ENCODE measurements at places on chromosomes 5 and 9.

DNA sequence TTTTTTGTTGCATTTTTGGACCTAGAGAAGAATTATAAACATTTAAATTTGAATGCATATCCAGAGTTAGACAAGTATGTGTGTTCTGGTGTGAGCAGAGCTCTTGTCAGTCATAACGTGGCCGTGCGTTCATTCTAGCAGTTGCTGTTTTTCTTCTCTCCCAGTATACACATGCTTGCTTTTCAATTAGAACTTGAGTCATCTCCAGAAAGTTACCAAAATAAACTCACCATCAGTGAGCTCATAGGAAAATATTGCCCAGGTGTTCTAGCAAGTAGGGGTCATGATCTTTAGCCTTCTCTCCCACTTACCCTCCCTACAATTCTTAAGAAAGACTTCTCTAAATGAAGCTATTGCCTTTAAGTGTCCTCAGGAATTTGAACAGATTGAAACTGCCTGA, 247.5 kb upstream of the TUT7 start:
- DNase-seq: no peak

GRCh38 chr5:39427633-39428032, 2.9 kb upstream of the DAB2 start:
- DNase-seq: no peak

- no peak for DNase-seq
Measured at GRCh38 chr5:58405175-58405574, 54.7 kb downstream of the PLK2 start.

DNA sequence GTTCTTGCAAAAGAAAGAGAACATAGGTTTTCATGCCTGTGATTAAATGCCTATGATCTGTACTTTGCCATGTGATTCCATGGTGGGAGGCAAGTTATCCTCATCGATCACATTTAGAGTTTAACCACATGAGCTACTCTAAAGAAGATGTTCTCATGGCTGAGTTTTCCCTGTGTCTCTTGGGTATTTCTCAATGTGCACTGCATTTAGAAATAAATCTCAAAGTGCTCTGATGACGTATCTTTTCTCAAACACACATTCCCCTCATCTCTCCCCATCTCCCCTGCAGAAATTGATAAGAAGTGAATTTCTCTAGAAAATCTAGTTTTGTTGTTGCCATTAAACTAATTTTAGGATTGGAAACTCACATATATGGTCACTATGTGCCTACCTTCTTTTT, 282.2 kb downstream of the SEMA5A start:
- no peak for DNase-seq

GRCh38 chr5:10539687-10539998, 24.2 kb upstream of the ANKRD33B start:
- DNase-seq: no peak

DNA sequence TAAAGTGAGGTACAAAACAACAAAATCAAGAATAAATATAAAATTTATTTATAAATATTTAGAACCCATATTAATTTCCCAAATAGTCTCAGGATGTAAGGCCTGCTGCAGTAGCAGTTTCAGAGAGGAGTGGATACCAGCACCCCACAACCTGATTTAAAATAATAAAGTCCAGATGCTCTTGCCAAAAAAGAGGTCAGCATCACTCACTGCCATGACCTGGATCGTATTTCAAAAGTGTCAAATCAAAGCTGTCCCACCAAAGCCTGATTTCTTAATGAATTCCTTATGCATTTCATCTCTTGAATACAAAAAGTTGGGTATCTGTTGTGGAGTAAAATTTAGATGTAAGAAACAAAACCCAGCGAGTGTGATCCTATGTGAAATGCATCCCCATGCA, 58.0 kb upstream of the ROR2 start:
- DNase-seq: no peak

GRCh38 chr9:88300556-88300955, 87.7 kb upstream of the SPIN1 start:
- no peak for DNase-seq

DNA sequence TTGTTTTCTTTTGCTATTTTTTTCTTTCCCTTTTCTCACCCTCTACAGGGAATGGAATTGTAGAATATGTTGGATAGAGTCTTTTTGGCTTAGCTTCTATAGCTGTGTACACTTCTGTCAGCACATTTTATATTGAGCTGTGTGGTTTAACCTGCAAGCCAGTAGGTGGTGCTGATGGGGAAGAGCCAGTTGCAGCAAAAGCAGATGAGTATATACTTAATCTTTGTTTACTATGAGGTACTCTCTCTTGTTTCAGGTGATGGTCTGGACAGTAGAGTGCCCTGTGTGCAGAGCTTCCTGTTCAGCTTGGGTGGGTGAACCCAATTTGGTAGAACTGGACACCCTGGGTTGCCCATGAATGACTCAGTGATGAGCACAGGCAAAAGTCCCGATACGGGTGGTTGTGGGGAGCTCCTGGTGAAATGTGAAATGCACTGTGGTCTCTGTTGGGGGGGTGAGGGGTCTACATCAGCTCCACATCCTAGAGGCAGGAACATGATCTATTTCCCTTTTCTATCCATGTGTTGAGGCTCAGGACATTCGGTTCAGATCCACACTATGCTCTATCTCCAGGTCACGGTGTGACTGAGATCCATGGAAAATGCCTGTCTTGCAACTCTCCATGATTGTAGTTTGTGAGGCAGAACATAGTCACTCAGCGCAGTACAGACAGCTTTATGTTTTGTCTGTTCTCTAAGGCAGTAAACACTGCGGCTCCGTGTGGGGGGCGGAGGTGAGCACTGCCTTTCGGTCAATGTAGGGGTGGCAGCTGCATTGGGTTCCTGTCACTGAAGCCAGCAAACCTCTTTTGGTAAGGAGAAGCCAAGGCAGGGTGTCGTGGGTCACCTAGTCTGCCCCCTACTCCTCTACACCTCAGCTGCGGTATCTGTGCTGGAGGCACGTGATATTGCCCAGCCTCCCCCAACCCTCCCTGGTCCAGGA, 353.2 kb downstream of the PRR16 start:
- no peak for DNase-seq

- no peak for DNase-seq
Measured at GRCh38 chr5:126846744-126847455, 70.0 kb downstream of the LMNB1 start.

- DNase-seq: no peak
Measured at GRCh38 chr9:86924206-86924605, 23.1 kb downstream of the GAS1 start.

GRCh38 chr9:696332-697323, 144.9 kb upstream of the DMRT1 start:
- no peak for DNase-seq

DNA sequence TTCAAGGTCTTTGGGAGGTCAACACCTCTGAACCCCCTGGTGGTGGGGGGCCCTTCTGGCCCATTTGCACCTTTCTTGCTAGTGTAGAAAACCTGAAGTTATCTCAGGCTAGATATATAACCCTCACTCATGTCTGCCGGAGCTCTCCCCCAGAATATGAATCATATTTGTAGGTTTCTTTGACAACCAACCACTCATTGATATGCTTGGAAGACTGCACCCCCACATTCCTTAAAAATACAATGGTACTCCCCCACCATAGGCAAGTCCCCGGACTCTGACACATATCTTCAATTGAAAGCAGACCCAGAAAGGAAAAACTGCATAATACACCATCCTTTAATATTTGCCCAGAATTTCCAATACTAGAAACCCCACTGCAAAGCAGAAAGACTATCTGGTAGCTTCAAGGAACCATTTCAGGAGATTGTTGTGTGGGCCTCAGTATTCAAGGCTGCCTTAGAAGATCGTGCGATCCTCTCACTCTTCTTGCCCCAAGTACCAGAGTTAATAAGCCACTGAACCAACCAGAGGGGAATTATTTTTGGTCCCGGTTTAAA, 978 bp upstream of the UBE2B start:
- DNase-seq: no peak

GRCh38 chr5:148416416-148416815, 32.7 kb downstream of the FBXO38 start:
- DNase-seq: no peak

DNA sequence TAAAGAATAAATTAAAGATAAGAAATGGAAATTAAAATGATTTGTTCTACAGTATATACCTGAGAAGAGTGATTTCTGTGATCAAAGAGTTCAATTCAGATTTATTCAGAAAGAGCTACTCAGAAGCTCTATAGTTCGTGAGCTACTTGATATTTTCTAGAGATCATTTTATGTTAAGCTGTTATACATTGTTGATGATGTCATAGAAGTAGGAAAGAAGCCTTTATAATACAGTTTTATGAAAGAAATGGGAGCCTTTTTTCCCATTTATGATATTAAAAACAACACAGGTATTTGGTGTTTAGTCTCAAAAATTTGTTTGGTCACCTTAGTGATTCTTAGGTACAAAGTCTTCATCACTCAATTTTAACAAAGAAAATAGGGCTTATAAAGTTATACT, 20.8 kb downstream of the RNF14 start:
- DNase-seq: no peak

DNA sequence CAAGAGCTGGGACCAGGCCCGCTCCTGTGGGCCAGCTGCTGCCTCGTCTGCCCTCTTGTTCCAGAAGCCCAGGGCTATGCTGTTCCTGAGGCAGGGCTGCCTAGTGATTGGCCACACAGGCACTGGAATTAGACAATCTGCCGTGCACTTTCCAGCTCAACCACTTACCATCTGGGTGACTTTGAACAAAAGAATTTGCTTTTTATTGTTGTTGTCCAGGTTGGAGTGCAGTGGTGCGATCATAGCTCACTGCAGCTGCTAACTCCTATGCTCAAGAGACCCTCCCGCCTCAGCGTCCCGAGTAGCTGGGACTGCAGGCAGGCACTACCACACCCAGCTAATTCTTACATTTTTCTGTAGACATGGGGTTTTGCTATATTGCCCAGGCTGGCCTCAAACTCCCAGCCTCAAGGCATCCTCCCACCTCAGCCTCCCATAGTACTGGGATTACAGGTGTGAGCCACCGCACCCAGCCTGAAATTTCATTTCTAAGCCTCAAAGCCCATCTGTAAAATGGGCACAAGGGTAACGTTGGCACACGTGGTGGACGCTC, 1.2 kb upstream of the NEK6 start:
- DNase-seq: no peak

DNA sequence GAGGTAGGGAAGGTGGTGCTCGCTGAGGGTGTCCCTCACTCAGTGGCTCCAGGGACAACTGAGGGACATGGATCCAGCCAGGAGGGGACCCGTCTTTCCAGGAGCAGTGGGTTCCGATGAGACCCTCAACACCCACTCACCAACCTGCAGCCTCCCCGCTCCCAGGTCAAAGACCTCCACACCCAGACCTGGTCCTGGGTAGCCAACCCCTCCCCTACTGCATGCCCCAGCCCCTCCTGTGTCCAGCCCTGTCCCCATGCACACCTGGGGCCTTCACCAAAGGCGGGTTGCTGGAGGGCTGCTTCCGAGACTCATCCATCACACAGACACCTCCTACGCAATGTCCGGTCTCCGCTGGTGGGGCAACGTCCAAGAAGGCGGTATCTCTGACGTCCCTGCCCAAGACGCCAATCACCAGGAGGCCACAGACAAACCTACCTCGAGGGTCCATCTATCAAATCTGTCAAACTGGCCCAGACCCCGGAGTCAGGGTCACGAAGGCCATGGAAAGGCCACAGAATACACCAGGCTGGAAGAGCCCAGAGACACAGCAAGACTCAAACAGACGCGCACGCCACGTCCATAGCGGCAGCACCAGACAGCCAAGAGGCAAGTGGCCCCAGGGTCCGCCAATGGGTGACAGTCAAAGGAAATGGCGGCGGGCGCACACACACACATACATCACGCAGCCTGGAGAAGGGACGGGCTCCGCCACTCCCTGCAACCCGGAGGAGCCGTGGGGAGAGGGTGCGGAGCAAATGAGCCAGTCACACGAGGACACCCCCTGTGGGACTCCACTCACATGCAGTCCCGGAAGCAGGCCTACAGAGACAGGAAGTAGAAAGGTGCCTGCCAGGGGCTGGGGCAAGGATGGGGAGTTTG, 10.8 kb downstream of the NACC2 start:
- DNase-seq: no peak

DNA sequence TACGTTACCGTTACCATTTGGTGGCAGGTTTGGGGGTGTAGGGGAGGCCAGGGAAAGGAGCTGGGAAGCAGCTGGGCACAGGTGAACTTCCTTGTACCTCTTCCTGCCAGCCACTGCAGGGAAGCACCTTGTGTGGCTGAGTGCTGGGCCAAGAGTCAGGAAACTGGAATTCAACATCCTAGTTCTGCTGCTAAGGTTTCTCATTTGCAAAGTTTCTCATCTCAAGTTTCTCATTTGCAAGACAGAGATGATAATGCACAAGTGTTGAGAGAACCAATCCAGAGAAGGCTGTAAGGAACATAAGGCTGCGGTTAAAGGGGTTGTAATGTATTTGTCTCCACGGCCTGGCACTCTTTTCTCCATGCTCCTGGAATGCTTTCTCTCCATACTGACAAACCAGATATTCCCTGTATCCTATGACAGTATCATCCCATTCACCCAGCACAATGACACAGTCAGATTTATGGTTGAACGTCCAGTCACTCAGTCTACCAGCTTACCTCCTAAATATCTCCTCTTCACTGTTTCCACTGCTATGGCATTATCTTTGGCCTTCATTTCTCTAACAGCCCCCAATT, 33.6 kb upstream of the LARP1 start:
- no peak for DNase-seq

DNA sequence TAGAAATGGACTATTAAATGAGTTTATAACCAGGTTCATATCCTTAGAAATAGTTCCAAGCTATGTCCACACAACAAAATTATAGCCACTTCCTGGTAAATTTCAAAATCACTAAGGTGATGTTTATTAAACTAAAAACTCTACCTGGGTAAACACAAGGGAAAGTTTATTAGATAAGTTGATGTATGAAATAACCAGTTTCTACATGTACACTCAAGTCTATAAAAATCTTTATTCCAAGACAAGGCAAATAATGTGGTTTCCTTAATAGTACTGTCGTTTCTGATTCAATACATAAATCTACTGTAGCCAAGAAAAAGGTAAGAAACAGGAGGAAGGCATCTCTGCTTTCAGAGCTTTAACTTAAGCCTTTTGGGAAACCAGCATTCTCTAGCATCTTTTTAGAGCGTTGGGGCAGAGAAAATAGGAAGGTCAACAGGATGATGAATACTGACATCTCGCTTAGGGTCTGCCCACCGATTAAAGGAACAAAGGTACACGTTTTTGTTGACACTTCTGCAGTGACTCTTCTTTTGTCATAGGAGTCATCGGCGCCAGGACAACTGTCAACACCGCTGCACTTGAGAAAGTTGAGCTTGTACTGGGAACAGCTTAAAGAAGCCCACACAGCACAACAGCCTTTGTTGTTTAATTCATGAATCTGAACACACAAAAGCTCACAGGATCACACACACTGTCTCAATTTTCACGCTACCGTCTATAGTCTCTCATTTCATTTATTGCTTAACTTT, 513.6 kb downstream of the SLCO4C1 start:
- DNase-seq: no peak

DNA sequence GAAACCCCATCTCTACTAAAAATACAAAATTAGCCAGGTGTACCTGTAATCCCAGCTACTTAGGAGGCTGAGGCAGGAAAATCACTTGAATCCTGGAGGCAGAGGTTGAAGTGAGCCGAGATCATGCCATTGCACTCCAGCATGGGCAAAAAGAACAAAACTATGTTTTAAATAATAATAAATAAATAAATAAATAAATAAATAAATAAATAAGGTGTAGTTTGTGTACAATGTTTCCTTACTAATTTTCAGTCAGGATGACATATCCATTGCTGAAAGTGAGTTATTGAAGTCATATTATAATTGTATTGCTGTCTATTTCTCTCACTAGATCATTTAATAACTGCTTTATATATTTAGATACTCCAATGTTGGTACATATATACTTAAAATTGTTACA, 581.5 kb upstream of the DAB2 start:
- no peak for DNase-seq

- no peak for DNase-seq
Measured at GRCh38 chr5:540906-541538, 16.8 kb upstream of the SLC9A3 start.

GRCh38 chr9:133944746-133945135, 47.4 kb downstream of the VAV2 start:
- DNase-seq: no peak

Data from activated T-helper 1 cell treated with anti-CD3 and anti-CD28 coated beads, Interleukin-2, amount 50 U/mL, for 16 hours (primary cell).